ENCODE measurements at places on chromosomes 5 and 9.
A peak's percentile ranks its signal among the peaks of the same experiment; 100 is the strongest.

DNA sequence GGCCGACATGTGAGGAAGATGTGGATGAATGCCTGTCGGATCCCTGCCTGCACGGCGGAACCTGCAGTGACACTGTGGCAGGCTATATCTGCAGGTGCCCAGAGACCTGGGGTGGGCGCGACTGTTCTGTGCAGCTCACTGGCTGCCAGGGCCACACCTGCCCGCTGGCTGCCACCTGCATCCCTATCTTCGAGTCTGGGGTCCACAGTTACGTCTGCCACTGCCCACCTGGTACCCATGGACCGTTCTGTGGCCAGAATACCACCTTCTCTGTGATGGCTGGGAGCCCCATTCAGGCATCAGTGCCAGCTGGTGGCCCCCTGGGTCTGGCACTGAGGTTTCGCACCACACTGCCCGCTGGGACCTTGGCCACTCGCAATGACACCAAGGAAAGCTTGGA is 14.1 kb downstream of the CRB2 start:
- DNase-seq, result no peak

GRCh38 chr5:98309785-98310598 is 463.5 kb upstream of the RGMB start:
- no peak for DNase-seq

GRCh38 chr5:179268966-179269693 is 76.1 kb downstream of the ADAMTS2 start:
- no peak for DNase-seq

- peak; percentile 89 for DNase-seq
Measured at GRCh38 chr5:78509884-78510769, 138.4 kb downstream of the LHFPL2 start.

DNA sequence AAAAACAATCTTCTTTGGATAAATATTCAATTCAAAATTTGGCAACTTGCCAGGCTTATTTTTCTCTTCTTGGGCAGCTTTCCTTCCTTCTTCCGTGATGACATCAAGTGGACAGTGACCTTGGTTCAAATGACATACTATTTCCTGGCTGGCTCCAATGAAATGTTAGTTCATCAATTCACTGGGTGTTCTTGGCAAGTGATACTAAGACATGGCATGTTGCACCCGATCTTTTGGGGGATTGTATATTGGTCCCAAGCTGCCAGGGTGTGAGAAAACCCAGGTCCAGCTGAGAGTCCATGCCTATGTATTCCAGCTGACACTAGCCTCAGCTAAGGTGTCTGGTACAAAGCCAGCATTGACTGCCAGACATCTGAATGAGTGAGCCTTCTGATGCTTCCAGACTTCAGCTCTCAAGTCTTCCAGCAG is 252.9 kb downstream of the MAT2B start:
- no peak for DNase-seq

- no peak for DNase-seq
Measured at GRCh38 chr5:8399471-8399870, 530.5 kb downstream of the MTRR start.

DNA sequence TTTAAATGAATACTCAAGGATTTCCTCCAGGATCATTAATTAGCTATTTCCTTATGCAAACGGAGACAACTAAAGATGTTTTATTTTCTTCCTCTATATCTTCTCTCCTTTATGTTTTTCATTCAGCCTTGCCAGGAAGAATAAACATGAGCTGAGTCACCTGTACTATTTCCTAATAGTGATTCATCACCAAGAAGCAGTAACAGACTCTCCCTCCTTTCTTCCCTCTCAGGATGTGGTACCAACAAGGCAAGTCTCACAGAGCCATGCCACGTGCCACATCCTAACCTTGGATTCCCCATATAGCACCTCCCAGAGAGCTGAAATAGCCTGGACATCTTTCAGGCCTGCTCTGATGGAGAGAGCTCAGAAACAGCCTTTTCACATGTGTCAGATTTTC is 758.6 kb upstream of the DMAC1 start:
- DNase-seq, result no peak

- no peak for DNase-seq
Measured at GRCh38 chr5:54579591-54580295, 62.2 kb downstream of the SNX18 start.

DNA sequence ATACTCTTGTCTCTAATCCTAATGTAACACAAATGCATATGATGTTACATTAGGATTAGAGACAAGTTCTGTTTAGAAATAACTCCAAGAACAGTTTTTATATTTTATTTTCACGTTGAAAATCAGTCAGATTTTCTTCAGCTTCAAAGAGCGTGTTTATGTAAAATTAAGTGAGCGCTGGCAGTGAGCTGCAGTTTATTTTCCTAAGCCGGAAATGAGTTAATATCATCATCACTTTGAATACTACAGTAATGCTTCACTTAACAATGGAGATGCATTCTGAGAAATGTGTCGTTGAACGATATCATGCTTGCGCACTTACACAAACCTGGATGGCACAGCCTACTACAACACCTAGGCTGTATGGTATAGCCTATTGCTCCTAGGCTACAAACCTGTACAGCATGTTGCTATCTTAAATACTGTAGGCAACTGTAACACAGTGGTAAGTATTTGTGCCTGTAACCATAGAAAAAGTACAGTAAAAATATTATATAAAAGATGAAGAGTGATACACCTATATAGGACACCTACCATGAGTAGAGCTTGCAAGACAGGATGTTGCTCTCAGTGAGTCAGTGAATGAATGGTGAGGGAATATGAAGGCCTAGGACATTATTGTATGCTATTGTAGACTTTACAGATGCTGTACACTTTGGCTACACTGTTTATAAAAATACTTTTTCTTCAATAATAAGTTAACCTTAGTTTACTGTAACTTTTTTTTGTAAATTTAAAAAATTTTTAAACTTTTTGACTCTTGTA is 65.9 kb upstream of the C5orf46 start:
- DNase-seq, result no peak

DNA sequence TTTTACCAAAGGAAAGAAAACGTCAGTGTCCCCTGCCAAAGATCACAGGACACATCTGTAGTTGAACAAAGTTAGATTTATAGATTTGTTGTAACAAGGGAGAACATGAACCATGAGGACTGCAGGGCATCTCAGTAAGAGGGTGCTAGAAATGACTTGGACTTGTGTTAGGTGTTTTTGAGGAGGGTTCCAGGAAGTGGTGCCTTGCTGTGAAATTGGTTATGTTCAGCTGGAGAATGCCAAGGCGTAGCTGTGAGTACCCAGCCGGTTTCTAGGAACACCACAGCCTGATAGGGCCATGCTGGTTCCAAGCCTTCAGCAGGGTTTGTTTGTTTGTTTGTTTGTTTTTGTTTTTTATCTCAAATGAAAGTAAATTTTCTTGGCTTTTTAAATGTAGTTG is 5.3 kb downstream of the SPEF2 start:
- no peak for DNase-seq

DNA sequence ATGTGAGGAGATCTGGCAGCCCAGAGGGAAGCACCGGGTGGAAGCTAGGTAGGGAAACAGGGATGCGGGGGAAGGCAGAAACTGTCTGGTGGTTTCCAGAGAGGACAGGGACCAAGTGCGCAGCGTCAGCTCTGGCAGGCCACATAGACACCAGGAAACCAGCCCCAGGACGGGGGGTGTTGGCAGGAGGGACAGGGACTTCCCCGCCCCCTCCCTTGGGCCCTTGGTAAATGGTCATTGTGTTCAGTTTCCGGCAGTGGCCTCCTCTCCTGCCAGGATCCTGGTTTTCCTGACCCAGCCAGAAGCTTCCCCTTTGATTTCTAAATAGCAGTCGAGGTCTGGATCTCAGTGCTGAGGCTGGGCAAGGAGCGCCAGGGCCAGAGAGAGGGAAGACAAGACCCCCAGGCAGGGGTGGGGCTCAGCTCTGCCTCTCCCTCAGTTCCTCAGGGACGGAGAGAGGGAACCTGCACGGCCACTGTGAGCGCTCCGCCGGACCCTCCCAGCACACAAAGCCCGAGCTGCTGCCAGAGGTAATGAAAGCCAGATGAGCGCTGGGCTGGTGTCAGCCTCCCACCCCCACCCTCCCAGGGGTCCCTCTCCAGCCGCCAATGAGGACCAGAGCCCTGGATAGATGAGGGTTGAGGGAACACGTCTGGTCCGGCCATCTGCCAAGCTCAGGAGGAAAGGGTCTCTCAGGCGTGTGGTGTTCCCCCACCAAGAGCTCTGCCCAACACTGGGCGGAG is 1.8 kb downstream of the RALGDS start:
- no peak for DNase-seq

DNA sequence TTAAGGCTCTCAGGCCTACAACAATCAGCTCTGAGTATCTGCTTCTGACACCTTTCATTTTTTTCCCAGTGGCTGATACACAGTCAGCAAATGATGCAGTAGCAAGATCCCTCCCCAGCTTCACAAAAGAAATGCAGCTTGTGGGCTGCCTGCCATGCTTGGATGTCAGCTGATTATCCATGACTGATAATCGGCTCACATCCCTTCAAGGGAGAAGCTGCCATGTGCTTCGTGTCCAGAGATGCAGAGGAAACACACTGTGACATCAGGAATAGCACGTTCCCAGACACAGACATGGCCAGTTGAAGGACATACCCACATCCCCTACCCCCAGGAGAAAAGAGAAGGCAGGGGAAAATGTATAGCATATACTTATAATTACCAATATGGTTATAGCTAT is 27.9 kb downstream of the TMEM215 start:
- no peak for DNase-seq

DNA sequence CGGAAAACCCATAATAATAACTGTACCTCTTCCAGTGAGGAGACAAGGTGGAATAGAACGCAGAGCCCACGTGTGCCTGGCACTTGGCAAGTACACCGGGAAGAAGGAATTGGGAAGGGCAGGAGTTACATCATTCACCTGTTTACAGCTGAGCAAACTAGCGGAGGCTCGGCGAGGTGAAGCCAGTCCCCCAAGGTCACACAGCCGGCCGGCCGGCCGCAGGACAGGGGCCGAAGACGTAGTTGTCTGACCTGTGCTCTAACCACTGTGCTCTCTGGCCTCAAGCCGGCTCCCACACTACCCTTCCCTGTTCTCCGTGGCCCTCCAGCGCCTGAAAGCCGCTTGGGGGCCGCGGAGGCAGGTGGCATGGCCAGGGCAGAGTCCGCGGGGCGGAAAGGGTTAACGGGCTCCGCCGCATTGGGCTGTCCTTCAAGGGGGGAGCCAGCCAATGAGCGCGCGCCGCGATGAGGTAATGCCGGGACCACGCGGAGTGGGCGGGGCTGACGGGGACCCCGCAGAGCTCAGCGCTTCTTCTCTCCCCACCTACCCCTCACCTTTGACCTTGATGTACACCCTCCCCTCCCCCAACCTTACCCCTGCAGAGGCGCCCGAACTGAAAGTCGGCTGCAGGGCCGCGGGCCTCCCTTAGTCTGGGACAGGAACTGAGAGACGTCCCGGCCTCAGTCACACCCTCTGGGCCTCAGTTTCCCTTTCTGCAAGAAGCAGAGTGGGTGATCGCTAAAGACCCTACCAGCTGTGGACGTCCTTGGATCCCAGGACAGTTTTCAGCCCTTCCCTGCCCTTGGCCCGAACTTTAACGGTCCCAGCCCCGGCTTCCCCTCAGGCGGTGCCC is 125.1 kb downstream of the C9orf50 start:
- DNase-seq, result peak; percentile 71

GRCh38 chr9:14824481-14824880 is 85.7 kb downstream of the FREM1 start:
- DNase-seq, result no peak

DNA sequence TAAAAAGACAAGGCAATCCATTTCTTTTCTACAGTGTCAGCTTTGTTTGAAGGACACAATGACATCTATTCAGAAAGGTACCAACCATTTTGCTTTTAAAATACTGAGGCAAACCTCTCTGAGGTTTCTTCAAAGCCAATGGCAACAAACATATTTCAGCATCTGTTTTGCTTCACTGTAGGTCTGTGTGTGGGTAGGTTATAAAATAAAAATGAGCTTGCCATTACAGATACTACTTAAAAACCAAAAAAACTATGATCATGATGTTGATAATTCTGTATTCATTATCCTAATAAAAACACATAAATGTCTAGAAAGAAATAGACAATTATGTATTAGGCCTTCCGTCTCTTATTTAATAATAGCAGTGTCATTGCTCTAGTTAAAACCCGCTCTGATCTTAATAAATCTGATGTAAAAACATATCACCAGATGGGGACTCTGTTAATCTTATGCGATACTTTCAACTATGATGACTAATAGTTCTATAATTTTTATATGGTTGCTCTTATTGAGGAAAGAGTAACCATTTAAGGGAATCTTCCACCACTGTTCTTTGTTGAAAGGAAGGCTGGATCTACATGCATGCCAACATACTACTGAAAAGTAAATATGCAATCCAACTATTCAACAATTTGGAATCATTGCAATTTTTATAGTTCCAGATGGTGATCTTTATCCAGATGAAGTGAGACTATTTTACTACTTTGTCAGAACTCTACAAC is 647.2 kb downstream of the PDE4D start:
- DNase-seq, result no peak

GRCh38 chr9:123408313-123409262 is 52.6 kb downstream of the CRB2 start:
- no peak for DNase-seq

- peak; percentile 91 for DNase-seq
Measured at GRCh38 chr9:124202447-124202971, 55.2 kb upstream of the NEK6 start.

DNA sequence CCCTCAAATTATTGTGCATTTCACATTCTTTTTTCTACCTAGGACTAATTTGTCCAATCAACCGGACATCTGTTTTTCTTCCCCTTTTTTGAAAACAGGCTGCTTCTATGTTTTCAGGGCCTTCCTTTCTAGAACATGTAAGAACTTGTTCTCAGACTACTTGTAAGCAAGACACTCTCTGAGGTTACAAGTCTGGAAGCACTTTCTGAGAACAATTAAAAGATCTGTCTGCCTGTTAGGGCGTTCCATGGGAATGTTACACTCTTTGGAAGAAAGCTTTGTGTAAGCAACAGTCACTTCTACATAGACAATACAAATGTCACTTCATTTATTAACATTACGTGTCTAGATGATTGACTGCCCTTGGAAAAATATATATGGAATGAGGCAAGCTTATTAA is 50.9 kb upstream of the HSPB3 start:
- DNase-seq, result no peak

- no peak for DNase-seq
Measured at GRCh38 chr9:113588936-113589335, 125.4 kb downstream of the RGS3 start.

GRCh38 chr5:62702126-62702525 is 123.5 kb downstream of the LRRC70 start:
- no peak for DNase-seq

GRCh38 chr9:27619743-27620142 is 46.5 kb upstream of the C9orf72 start:
- no peak for DNase-seq

DNA sequence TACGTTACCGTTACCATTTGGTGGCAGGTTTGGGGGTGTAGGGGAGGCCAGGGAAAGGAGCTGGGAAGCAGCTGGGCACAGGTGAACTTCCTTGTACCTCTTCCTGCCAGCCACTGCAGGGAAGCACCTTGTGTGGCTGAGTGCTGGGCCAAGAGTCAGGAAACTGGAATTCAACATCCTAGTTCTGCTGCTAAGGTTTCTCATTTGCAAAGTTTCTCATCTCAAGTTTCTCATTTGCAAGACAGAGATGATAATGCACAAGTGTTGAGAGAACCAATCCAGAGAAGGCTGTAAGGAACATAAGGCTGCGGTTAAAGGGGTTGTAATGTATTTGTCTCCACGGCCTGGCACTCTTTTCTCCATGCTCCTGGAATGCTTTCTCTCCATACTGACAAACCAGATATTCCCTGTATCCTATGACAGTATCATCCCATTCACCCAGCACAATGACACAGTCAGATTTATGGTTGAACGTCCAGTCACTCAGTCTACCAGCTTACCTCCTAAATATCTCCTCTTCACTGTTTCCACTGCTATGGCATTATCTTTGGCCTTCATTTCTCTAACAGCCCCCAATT is 33.6 kb upstream of the LARP1 start:
- DNase-seq, result no peak
